ENCODE measurements at places on chromosomes 4 and X.

DNA sequence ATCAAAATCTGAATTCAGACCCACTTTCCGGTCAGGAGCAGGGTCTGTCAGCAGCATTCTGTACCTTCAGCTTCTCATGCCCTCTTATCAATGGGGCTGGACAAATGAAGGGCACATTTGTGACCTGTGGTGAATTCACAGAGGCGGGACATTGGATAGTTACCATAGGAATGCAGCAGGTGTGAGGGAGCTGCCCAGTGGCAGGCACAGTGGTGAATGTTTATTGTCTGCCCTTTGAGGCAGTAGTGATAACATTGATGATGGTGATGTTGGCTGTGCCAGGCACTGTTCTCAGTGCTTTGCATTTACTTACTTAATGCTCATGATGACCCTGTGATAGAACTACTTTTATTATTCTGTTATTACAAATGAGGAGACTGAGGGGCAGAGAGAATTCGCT, 101.2 kb upstream of the KIT start:
- DNase-seq = no peak

- DNase-seq = no peak
Measured at GRCh38 chr4:170872794-170873193, 783.0 kb upstream of the AADAT start.

GRCh38 chrX:17542123-17542522, 167.1 kb downstream of the NHS start:
- no peak for DNase-seq

GRCh38 chr4:168273838-168274237, 44.7 kb downstream of the DDX60 start:
- peak; percentile 41 for DNase-seq

GRCh38 chr4:40211224-40212185, 14.7 kb downstream of the RHOH start:
- peak; percentile 42 for DNase-seq

DNA sequence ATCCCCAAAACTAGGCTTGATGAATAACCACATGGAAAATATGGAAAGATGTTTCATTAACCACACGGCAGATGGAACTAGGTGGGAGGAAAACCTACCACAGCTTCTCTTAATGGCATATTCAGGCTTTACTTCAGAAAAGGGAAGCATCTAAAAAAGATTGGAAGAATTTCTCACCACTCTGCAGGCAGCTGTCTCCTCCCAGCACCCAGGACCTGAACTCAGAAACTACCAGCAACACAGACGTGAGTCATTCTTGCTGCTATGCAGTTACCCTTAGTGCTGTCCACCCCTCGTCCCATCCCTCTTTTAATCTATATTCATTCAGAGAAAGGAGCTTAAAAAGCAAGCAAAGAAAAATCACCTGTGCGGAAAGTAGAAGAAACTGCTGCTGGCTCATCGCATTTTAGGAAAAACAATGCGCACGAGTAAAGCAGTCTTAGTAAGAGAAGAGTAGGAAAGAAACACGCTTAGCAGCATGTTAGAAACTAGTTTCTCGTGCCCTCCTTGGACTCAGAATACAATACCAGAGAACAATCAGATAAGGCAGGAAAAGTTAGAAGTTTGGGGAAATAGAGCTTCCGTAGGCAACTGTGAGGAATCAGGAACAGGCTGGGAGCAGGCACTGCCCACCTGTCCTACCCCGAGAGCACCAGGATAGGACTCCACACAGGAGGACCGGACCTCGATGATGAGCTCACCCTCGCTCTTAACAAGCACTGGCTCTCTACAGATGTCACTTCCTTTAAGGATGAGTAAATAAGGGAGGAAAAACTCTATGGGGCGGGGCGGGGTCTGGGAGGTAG, 48.1 kb upstream of the ENPP6 start:
- peak; percentile 19 for DNase-seq

GRCh38 chr4:181690498-181690897, 552.7 kb upstream of the TENM3 start:
- DNase-seq = no peak

DNA sequence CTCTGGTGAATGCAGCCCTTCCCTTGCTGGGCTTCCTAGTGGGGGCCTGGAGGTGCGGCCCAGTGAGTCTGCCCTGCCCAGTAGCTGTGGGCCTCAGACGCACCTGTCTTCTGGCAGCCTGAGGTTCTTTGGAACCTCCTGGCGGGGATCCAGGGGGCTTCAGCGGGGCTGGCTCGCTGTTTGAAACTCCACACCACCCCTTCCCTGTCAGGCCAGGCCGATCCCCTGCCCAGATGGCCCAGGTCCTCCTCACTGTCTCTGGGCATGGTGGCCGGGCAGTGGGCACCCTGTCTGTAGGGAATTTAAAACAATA, 10.7 kb upstream of the NKX1-1 start:
- DNase-seq = no peak

Measured in RPMI7951 (cell line).